Stimulated activated CD4-positive, alpha-beta T cell treated with anti-CD3 and anti-CD28 coated beads, Interleukin-1b, Interleukin-23, amount 100 ng/mL, for 4 hours (primary cell): ENCODE measurements at places on chromosomes 12 and 14.
A peak's percentile ranks its signal among the peaks of the same experiment; 100 is the strongest.

- no peak for DNase-seq
These were observed 11.7 kb upstream of the ASB8 start for GRCh38 chr12:48169011-48169410.

DNA sequence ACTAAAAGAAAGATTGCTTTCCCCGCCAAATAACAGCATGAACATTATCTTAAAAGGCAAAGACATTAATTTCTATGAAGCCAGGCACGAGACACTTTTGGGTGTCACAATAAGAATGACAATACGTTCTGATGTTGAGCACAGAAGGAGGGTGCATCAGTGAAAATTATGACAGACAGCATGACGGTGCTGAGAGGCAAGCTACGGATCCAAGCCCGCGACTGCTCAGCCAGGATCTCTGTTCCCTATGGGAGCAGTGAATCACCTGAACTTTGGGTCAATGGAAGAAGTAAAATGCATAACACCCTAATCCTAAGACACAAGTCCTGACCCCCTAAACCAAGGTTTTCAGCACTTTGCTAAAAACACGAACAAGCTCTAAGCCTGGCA lies 51.7 kb downstream of the SLC25A47 start:
- no peak for DNase-seq

DNA sequence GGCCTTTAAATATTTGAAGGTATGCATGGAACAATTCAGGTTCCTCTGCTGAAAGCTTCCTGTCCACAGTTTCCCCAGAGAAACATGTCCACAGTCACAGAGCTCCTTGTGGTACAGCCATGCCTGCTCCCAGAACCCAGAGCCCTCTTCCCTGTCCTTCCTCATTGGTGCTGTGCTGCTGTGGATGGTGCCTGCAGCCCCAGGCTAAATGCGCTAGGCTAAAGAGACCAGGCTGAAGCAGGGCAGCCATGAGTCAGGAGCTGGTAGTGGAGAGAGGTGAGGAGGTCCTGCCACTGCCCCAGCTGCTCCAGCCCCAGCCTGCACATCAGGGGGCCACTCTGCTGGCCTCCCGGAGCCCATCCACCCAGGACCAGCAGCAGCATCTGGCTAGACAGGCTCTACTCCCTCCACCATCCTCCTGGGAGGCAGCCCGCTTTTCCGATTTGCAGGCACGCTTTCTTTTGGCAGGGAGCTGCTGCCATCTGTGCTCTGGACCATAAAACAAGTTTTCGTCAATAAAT lies 65.4 kb upstream of the DDX11 start:
- no peak for DNase-seq

DNA sequence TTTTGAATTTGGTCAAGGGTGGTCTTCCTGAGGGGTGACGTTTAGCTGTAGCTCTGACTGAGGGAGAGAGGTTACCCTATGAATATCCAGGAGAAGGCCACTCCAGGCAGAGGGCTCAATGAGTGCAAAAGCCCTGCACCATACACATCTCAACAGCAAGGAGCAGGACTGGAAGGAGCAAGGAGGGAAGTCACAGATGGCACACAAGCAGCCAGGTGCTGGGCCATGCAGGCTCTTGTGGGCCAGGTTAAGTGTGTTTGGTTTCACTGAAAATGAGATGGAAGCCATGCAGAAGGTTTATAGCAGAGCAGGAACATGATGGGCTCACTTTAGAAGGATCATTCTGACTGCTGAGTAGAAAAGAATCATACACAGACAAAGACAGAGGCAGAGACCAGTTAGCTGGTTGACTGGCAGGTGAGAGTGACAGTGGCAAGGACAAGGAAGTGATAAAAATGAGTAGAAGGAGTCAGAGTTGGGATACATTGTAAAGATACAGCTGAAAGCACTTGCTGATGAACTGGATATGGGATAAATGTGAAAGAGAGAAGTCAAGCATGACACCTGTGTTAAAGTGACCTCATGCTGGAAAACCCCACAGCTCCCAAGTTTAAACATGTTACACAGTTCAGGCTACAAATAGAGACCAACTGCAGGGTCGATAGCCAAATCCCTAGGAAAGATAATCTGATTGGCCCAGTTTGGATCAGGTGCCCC lies 81.2 kb downstream of the PRKD1 start:
- DNase-seq = no peak

GRCh38 chr12:15216036-15216889 lies 5.0 kb downstream of the RERG start:
- DNase-seq = no peak

- no peak for DNase-seq
These were observed 3.0 kb upstream of the PPP1CC start for GRCh38 chr12:110745542-110746284.

GRCh38 chr12:49253033-49253623 lies 11.8 kb upstream of the TUBA1C start:
- DNase-seq = no peak

- no peak for DNase-seq
These were observed 167.0 kb upstream of the ALG10B start for GRCh38 chr12:38149395-38150073.

- no peak for DNase-seq
These were observed 193.2 kb upstream of the FRMD6 start for GRCh38 chr14:51458563-51458955.

DNA sequence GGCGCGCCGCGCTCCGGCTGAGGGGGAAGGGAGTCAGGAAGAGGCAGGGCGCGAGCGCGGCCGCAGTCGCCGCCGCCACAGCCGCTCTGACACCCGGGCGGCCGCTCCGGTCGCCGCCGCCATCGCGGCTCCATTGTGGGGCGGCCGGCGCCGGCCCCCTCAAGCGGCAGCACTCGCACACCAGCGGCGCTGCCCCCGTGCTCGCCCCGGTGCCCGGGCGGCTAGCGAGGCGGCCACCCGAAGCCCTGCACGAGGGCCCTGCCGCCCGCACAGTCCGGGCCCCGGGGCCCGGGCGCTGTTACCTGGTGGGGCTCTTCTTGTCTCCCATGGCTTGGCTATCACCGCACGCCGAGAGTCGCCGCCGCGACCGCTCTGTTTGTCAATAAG lies 202 bp downstream of the YAF2 start:
- no peak for DNase-seq

- DNase-seq = no peak
These were observed 1.2 kb upstream of the CSAD start for GRCh38 chr12:53181935-53182334.

GRCh38 chr12:45730348-45731189 lies 1.1 kb downstream of the ARID2 start:
- DNase-seq = peak; percentile 41

DNA sequence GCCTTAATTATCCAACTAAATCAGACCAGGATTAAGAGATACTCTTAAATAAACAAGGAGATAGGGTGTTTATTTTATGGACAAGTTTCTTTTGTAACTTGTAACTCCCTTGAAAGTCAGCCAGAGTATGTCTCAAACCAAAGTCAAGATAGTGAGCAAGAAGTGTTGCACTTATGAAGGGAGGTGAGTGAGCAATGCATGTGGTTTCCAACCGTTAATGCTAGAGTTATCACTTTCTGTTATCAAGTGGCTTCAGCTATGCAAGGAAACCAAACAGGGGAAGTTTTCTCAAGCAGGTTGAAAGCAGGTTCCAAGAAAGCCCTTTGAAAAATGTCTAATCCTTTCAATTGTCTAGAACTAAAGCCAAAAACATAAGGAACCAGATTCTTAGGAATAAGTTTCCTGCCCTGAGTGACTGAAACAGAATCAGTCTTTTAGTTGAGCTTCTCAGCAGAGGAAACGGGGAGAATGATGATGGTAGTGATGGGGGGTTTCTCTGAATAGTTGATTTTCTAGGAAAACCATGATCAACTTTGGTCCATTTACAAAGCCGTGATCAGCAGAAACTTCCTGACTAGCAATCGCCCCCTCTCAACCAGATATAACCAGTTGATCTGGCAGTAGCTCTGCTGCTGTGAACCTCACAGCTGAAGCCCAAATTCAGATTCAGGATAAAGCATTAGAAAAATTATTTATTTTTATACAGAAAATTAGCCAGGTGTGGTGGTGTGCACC lies 128.4 kb downstream of the DAD1 start:
- DNase-seq = no peak

DNA sequence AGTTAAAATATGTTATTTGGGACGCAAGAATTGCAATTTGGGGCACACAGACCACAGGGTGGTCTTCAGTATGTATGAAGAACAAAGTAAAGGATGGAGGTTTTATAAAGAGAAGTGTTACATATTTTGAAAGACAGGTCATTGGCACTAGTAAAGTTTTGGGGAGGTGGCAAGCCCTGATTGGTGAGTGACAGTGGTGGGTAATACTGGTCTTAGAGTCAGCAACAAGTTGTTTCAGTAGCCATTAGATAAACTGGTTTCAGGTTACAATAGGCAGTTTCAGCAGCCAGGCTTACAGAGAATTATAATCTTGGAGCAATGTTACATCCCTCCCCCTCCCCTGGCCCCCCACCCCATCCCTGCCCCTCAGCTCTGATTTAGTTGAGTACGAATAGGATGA lies 17.5 kb downstream of the MARK3 start:
- DNase-seq = no peak

DNA sequence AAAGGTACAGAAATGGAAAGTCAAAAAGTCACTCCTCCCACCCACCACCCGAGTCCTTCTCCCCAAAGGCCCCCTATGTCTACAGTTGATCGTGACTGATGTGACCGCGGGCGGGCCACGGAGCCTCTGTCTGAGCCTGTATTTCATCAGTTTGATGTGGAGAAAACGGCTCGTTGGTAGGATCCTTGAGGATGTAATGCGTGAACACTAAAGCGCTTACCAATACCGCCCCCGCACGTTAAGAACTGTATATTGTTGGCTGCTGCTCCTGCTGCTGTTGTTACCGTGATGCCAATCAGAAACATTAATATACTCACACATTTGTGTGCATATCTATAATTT lies 24.6 kb upstream of the UBC start:
- DNase-seq = no peak

DNA sequence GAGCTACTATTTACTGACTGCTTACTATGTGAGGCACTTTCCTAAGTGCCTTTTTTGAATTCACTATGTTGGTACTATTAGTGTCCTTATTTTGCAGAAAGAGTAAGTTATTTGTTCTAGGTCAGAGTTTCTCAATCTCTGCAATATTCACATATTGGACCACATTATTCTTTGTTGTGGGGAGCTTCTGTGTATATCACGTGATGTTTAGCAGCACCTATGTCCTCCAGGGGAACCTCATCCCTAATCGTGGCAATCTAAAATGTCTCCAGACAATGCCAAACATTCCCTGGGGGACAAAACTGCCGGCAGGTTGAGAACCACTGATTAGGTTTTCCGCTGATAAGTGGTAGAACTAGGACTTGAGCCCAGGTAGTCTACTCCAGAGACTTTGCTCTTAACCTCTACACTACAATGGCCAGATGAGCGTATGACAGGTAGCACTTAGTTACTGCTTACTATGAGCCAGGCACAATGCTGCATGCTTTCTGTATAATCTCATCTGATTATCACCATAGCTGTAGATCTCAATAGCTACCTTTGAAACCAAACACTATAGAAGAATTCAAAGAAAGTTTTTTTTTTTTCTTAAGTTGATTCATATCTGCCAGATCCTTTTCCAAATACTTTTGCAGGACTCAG lies 38.9 kb downstream of the NELL2 start:
- no peak for DNase-seq

DNA sequence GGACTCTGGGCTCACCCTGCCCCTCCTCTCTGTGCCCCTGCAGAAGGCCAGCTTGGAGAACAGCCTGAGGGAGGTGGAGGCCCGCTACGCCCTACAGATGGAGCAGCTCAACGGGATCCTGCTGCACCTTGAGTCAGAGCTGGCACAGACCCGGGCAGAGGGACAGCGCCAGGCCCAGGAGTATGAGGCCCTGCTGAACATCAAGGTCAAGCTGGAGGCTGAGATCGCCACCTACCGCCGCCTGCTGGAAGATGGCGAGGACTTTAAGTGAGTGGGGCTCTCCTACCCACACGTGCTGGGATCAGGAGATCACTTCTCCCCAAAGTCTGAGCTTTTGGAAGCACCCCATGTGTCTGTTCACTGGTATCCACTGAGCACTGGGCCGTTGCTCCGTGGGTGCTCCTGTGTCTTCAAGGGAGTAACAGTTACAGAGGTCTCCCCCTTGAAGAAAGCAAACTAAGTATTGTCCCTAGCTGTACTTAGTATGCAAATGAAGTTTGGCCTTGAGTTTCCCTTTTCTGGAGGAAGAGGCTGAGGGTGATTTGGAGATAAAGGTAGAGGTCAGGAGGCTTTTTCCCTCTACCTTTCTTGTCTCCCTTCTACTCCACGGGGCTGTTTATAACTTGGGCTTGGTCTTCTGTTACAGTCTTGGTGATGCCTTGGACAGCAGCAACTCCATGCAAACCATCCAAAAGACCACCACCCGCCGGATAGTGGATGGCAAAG lies 3.3 kb downstream of the KRT18 start:
- no peak for DNase-seq

GRCh38 chr12:107385509-107385908 lies 292.2 kb upstream of the CRY1 start:
- DNase-seq = no peak

GRCh38 chr12:32070370-32070769 lies 36.3 kb upstream of the BICD1 start:
- DNase-seq = no peak

DNA sequence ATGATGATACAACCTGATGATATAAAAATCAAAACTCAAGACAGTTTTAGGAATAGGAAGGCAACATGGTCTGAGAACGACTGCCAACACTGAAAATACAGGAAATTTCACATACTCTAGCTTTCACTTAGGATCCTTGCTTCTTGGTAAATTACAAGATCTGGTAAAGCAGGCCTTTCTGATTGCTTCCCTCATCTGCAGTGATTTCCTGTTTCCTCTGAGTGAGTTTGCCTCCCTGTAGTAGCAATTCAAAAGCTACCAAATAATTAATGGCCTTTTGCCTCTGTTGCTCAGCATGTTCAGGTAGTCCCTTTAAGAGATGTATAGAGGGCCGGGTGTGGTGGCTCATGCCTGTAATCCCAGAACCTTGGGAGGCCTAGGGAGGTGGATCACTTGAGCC lies 2.0 kb upstream of the IRAK3 start:
- no peak for DNase-seq

- no peak for DNase-seq
These were observed 10.6 kb downstream of the BBS10 start for GRCh38 chr12:76337583-76337982.

DNA sequence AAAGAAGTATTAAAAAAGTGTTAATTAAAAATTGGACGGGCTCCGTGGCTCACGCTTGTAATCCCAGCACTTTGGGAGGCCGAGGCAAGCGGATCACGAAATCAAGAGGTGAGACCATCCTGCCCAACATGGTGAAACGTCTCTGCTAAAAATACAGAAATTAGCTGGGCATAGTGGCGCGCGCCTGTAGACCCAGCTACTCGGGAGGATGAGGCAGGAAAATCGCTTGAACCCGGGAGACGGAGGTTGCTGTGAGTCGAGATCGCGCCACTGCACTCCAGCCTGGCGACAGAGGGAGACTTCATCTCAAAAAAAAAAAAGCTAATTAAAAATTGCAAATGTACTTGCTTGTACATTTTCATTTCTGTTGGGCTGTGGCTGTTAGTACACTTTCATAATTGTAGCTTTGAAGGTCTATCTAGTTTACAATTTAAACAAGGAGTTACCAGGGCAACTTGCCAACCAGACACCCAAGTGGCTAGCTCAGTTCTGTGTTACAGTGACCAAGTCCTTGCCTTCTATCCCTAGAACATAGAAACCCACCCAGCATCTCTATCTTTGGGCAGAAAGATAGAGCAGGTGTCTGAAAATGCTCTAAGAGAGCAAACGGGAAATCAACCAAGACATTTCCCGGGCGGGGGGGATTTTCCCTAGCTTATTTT lies 1.2 kb downstream of the COA8 start:
- DNase-seq = no peak
